ENCODE measurements at places on chromosomes 6 and 20.

- DNase-seq: no peak
Measured at GRCh38 chr20:19113343-19113930, 99.0 kb upstream of the SLC24A3 start.

GRCh38 chr6:130513770-130514169 lies 148.0 kb downstream of the TMEM200A start:
- DNase-seq: no peak

GRCh38 chr6:126335210-126335609 lies 4.7 kb upstream of the CENPW start:
- no peak for DNase-seq

GRCh38 chr6:169937389-169938261 lies 186.2 kb downstream of the ERMARD start:
- DNase-seq: no peak

- no peak for DNase-seq
Measured at GRCh38 chr6:107539849-107540464, 50.0 kb downstream of the SOBP start.

GRCh38 chr6:92667843-92668242 lies 751.5 kb downstream of the EPHA7 start:
- no peak for DNase-seq

DNA sequence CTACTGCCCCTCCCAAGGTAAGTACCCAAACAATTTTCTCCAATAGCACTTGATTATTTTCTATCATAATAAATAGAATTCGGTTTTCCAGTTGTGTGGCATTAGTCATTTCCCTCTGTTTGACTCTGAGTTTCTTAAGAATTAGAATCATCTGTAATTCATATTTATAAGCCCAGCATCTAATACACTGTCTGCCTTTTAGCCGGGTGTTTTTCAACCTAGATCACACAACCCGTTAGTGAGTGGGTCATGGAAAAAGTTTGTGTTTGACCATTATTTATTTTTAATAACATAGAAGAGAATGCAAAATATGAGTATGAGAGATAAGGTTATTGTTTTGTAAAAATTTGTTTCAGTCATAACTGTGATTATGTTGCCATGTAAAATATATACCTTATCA lies 701.6 kb downstream of the RFPL4B start:
- DNase-seq: no peak
